ENCODE measurements at places on chromosomes 6 and 20. TPM values are rescaled to one million over a fixed set of nuclear protein-coding genes. Genes with fewer than 3 reads are reported as not detected.
A peak's percentile ranks its signal among the peaks of the same experiment; 100 is the strongest.

PAK5 gene
- total RNA-seq = 0.19 TPM

BHLHE23 gene
- total RNA-seq = not detected

VNN1 gene
- 0.07 TPM for total RNA-seq

GPX5 gene
- 4.3 TPM for total RNA-seq

WFDC12 gene
- not detected for total RNA-seq

TMEM170B gene
- total RNA-seq = 1.5 TPM

SLC25A27 gene
- total RNA-seq = 4.3 TPM

GRCh38 chr20:44979090-44979621 lies 12.8 kb downstream of the STK4 start:
- H3K36me3 ChIP-seq = peaks cover 20% of the 10 kb centered on the region
- DNase-seq = peak; percentile 53
- H3K4me1 ChIP-seq = peaks cover 3% of the 10 kb centered on the region

- H3K27ac ChIP-seq = no peak overlapping the region
- H3K27me3 ChIP-seq = no peaks in the 10 kb centered on the region
- peak; percentile 55 for DNase-seq
- peaks cover 6% of the 10 kb centered on the region for H3K4me1 ChIP-seq
- no peaks in the 10 kb centered on the region for H3K36me3 ChIP-seq
Measured at GRCh38 chr6:134510142-134510541, 192.2 kb upstream of the SGK1 start.

- no peak overlapping the region for H3K4me3 ChIP-seq
- no peaks in the 10 kb centered on the region for H3K27me3 ChIP-seq
- H3K4me1 ChIP-seq = no peaks in the 10 kb centered on the region
- no peak for DNase-seq
- H3K27ac ChIP-seq = no peak overlapping the region
Measured at GRCh38 chr6:13638626-13639025, 23.5 kb downstream of the NOL7 start.

DNA sequence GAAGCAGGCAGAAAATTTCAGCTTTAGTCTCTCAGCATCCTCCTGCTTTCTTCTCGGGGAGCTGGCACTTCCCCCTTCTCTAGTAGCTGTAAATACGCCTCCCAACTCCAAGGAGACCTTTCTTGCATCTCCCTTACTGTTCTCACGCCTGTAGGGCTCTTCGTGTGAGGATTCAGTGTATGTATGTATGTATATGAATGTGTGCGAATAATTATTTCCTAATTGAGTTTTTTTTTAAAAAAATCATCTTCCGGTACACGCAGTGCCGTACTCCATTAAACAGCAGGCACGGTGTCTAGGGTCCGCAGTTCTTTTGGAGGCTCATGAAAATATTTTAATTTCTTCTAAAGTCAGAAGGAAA lies 85.4 kb downstream of the HFE start:
- peak overlapping the region; percentile 89 for H3K27ac ChIP-seq
- peaks cover 5% of the 10 kb centered on the region for H3K4me1 ChIP-seq
- H3K36me3 ChIP-seq = no peaks in the 10 kb centered on the region
- no peak for DNase-seq

DNA sequence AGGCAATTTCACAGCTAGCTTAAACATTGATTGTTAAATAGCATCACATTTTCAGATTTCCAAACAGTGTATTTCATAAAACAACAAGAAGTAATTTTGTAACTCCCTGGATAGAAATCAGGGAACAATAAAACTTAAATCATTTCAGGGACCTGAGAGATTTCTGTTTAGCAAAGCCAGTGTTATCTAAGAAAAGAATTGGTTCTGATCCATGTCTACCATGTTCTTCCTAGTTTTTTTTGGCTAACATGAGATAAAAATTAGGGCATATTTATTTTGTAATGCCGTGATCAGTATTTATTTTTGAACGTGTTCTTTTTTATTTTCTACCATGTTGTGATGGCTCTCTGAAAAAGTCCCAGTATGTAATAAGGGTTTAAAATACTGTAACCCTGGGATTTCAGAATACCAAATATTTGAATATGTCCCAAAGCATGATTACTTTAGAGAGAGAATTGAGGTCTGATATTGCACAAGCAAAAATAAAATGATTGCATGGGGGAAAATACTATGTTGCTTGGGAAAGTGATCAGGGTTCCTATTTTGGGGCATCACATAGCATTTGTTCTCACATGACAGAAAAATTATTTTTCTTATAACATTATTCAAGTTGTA lies 188.7 kb upstream of the CEP162 start:
- H3K4me3 ChIP-seq = no peak overlapping the region
- no peaks in the 10 kb centered on the region for H3K36me3 ChIP-seq
- peaks cover 3% of the 10 kb centered on the region for H3K27me3 ChIP-seq
- H3K4me1 ChIP-seq = peaks cover 3% of the 10 kb centered on the region
- no peak for DNase-seq

DNA sequence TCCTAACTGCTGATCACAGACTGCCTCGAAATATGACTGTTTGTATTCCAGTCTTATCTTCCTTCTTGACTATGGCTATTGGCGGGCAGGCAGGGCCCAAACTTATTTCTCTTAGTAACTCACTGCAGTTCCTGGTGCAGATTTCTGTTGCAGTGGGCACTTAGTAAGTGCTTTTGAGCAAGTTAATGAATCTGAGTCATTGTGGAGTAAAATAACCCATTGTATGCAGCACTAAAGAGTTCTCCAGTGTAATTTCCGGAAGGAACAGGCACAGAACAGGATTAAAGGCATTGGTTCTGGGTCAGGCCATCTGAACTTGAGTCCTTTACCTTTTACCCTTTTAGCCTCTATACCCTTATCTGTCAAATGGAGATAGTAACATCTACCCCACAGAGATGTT lies 23.6 kb downstream of the SLC35F1 start:
- no peaks in the 10 kb centered on the region for H3K27me3 ChIP-seq
- H3K4me3 ChIP-seq = no peak overlapping the region
- H3K36me3 ChIP-seq = no peaks in the 10 kb centered on the region
- H3K4me1 ChIP-seq = no peaks in the 10 kb centered on the region

DNA sequence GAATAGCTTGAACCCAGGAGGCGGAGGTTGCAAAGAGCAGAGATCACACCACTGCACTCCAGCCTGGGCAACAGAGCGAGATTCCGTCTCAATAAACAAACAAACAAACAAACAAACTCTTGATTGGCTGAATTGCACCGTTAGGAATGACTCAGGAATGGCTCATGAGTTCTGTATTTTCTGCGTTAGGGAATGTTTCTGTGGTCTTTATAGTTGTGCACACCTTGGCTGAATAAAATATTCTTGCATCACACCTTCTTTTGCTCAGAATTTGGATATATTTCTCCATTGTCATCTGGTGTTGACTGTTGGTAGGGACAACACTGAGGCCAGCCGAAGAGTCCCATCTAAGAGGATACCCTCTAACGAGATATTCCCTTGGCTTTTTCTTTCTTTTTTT lies 19.6 kb upstream of the PI16 start:
- DNase-seq = no peak
- H3K36me3 ChIP-seq = no peaks in the 10 kb centered on the region
- H3K4me1 ChIP-seq = peaks cover 13% of the 10 kb centered on the region
- no peak overlapping the region for H3K27ac ChIP-seq

GRCh38 chr6:35243386-35243958 lies 16.1 kb upstream of the ZNF76 start:
- H3K27ac ChIP-seq = no peak overlapping the region
- DNase-seq = no peak

DNA sequence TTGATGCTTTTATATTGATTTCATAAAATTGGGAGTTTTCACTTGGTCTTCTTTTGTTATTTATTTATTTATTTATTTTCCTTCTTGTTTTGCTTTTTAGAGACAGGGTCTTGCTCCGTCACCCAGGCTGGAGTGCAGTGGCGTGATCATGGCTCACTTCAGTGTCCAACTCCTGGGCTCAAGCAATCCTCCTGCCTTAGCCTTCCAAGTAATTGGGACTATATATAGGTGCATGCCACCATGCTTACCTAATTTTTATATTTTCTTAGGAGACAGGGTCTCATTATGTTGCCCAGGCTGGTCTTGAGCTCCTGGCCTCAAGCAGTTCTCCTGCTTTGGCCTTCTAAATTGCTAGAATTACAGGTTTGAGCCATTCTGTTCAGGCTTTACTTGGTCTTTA lies 38.3 kb upstream of the MYLK2 start:
- no peak overlapping the region for H3K27ac ChIP-seq
- DNase-seq = no peak
- peaks cover 44% of the 10 kb centered on the region for H3K36me3 ChIP-seq
- no peaks in the 10 kb centered on the region for H3K27me3 ChIP-seq

GRCh38 chr20:47318586-47319516 lies 37.6 kb downstream of the ZMYND8 start:
- peak overlapping the region; percentile 97 for H3K27ac ChIP-seq
- H3K27me3 ChIP-seq = no peaks in the 10 kb centered on the region
- H3K4me3 ChIP-seq = peak overlapping the region; percentile 24
- no peaks in the 10 kb centered on the region for H3K36me3 ChIP-seq
- H3K4me1 ChIP-seq = peaks cover 56% of the 10 kb centered on the region

DNA sequence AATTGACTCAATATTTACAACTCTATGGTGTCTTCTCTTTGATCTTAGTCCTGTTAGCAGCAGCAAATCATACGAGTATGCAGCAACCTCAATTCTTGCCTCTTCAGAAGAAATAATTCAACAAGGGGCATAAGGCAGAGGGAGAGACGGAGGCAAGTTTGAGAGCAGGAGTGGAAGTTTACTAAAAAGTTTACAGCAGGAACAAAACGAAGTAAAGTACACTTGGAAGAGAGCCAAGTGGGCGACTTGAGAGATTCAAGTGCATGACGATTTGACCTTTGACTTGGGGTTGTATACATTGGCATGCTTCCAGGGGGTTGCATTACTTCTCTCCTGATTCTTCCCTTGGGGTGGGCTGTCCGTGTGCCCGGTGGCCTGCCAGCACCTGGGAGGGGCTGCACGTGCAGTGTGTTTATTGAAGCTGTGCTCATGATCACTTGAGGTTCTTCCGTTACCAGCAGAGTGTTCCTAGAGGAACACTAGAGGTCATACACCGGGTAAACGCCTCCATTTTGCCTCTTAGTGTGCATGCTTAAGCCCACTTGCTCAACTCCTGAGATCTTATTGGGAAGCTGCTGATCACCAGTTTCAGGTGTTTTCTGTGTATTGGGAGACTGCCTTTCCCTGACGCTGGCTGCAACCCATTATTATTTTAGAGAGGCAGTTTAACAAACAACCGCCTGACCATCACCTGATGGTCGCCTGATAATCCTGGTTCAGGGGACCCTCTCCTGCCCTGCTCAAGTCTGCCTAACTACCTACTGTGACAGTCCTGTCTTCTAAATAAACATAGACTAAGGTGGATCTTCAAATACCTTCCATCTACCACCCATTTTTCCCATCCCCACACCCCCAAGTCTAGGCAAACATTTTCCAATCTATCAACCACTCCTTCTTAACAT lies 172.4 kb upstream of the MYLIP start:
- H3K36me3 ChIP-seq = no peaks in the 10 kb centered on the region
- H3K4me1 ChIP-seq = peaks cover 9% of the 10 kb centered on the region
- no peaks in the 10 kb centered on the region for H3K27me3 ChIP-seq
- H3K4me3 ChIP-seq = no peak overlapping the region
- no peak for DNase-seq
- no peak overlapping the region for H3K27ac ChIP-seq

- H3K36me3 ChIP-seq = no peaks in the 10 kb centered on the region
- peak; percentile 50 for DNase-seq
- H3K4me1 ChIP-seq = peaks cover 39% of the 10 kb centered on the region
- H3K27ac ChIP-seq = peak overlapping the region; percentile 1
- no peaks in the 10 kb centered on the region for H3K27me3 ChIP-seq
Measured at GRCh38 chr6:13453771-13454251, 33.6 kb downstream of the GFOD1 start.

DNA sequence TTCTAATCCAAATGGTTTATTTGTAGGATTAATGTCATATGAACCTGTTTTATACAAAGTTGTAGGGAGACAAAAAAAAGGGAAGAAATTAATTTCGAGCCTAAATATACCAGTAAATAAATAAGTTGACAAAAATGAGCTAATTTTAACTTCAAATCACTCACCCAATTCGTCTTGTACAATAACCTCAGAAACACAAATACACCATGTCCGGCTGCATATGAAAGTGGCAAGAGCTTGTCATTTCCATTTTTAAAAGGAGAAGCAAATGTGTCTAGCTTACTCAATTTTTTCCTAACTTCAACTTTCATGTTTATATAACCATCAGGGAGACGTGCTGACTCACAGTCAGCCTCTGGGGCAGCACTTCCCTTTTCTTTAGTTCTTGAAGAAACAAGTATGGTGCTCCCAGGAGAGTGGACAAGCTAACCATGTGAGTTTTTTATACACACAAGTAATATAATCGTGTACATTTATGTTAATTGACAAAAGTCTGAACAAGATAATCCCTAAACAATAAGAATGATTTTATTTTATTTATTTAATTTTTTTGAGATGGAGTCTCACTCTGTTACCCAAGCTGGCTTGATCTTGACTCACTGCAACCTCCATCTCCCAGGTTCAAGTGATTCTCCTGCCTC lies 55.5 kb upstream of the SGK1 start:
- no peaks in the 10 kb centered on the region for H3K36me3 ChIP-seq
- peak; percentile 82 for DNase-seq
- H3K27me3 ChIP-seq = no peaks in the 10 kb centered on the region
- no peak overlapping the region for H3K4me3 ChIP-seq

DNA sequence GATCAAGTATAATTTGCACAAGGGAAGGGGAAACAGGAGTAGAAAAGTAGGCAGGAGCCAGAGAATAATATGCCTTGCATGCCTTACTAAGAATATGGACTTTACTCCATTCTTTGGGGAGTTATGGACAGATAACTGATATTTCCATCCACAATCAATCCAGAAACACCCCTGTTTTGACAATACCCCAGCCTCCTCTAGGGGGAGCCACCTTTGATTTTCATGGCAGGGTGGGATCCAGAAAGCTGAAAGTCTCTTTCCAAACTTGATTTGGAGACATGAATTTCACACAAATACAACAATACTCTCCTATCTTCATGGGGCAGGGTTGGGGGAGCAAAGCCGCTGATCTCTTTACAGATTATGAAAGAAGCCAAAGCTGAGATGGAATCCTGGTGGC lies 404.1 kb downstream of the FOXA2 start:
- no peak for DNase-seq
- H3K27me3 ChIP-seq = no peaks in the 10 kb centered on the region
- no peak overlapping the region for H3K4me3 ChIP-seq
- no peaks in the 10 kb centered on the region for H3K36me3 ChIP-seq
- H3K4me1 ChIP-seq = no peaks in the 10 kb centered on the region

- no peaks in the 10 kb centered on the region for H3K4me1 ChIP-seq
- no peak overlapping the region for H3K27ac ChIP-seq
- no peaks in the 10 kb centered on the region for H3K27me3 ChIP-seq
Measured at GRCh38 chr6:101117393-101118135, 236.4 kb upstream of the ASCC3 start.
